Endodermal cell (in vitro differentiated cells): ENCODE measurements at places on chromosomes 7 and 10.
A peak's percentile ranks its signal among the peaks of the same experiment; 100 is the strongest.

GRCh38 chr7:28018446-28018845 is 162.1 kb downstream of the JAZF1 start:
- no peak for DNase-seq

DNA sequence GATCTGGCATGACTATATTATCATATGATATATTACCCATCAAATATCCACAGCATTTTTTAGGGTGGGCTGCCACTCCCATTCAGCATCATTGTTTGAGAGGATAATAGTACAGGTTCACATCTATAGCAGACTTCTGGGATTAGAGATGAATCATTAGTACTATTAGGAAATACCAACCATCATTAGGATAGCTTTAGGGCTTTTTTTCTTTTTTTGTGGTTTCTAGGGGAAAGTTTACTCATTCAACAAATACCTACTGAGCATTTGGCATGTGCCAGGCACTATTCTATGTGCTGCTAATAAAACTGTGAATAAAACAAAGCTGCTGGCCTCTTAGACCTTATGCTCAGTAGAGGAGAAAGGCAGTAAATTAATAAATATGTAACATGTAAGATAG is 40.6 kb downstream of the NHLRC2 start:
- DNase-seq = no peak

DNA sequence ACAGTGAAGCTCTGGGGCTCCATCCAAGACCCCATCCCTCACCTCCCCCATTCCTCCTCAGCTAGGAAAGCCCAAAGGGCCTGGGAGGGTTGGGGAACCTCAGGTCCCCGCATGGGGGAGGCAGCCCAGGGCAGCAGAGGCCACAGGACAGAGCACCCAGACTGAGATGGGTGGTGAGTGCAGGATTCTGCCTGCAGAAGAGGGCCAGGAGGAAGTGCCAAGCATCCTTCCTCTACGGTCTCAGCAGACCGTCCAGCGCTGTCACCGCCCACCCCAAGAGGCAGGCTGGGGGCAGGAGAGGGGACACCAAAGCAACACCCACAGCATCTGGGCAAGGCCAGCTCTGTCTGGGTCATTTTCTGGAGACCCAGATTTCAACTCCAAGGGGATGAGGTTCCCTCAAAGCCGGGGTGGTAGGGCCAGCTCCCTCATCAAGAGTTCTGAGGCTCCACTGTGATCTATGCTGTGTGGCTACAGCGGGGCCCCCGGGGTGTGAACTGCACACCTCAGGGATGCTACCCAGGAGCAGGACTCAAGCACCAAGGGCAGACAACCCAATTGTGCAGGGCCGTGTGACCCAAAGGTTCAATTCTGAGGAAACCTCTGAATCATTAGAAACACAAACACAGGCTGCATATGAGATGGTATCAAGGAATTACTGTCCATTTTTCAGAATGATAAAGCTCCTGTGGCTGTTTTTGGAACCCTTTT is 46.8 kb downstream of the CAMK2B start:
- peak; percentile 32 for DNase-seq

- DNase-seq = no peak
Observed at GRCh38 chr7:106357675-106358074, 72.9 kb upstream of the NAMPT start.

GRCh38 chr10:110704906-110705476 is 60.9 kb downstream of the RBM20 start:
- no peak for DNase-seq

- no peak for DNase-seq
Observed at GRCh38 chr10:130079614-130080460, 30.8 kb downstream of the C10orf143 start.

DNA sequence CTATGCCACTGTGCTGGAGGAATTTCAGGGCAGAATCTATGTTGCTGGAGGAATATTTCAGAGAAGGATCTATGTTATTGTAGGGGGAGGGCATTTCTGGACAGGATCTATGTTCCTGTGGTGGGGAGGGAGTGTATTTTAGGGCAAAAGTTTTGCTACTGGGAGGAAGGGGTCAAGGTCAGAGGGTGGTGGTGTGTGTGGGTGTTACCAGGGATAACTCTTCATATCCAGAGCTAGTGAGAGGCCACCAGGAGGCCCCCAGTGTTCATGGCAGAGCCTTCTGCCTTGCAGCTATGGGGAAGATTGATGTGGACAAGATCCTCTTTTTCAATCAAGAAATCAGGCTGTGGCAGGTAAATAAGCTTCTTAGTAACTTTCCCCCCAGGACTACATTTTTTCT is 2.0 kb upstream of the STRA8 start:
- no peak for DNase-seq

- peak; percentile 19 for DNase-seq
Observed at GRCh38 chr7:158323741-158324396, 263.8 kb downstream of the PTPRN2 start.

DNA sequence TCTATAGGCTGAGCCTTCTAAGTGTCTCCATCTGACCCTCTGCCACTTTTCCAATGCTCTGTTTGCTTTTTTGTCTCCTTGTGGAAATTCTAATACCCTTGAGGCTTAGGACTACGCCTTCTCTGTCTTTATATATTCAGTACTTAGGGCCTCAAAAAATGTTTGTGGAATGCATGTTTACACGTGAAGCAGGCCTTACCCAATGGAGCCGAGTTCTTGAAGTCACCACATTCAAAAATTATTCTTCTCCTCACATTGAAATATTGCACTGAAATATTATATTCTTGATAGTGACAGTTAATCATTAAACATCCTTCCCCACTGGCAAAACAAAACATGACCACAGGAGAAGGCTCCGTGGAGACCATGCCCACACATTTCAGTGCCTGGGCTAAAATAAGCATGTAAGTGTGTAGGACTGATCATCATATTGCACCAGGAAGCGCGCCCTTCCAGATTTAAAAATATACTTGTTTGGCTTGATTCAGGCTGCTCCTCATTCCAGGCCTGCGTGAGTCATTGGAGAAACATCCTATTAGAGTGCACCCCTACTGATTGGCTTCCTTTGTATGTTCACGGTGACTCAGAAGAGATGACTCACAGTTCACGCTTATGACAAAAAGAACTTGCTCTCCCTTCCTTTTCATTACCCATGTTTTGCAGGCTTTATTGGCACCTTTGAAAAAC is 307.4 kb upstream of the AOAH start:
- DNase-seq = peak; percentile 84

DNA sequence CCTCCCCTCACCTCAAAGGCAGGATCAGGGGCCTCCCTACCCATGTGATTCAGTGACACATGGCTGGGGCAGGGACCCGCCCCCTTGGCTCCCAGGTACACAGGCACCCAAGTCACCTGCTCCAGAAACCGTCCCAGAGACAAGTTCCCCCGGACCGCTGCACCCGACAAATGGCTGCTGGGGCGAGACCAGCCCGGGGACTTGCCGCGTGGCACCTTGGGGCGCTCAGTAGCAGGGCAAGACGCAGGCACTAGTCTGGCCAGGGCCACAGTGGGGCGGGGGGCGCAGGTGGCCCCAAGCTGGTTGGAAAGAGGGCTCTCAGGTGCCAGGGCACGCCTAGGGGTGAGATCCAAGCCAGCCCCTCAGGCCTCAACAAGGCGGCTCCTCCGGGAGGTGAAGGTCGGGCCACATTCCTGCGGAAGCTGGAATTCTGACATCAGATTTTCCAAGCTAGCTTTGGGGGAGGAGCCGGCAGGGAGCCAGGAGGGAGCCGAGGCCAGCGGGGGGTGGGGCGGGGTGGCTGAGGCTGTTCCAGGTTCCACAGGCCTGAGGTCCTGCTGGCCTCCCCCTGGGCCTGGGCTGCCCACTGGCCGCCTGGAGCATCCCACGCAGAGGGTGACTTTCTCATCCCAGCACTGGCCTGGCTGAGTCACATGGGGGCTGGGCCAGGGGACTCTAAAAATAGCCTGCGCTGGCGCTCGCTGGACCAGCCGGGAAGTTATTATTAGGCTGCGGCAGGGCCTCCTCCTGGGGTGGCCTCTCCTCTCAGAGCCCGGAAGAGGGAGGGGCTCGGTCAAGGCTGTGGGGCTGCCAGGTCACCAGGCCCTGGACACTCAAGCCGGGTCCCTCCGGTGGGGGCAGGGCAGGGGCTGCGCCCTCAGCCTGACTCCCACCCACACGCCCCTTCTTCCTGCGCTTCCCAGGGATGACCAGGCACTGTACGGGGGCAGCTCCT is 20.5 kb upstream of the INPP5A start:
- peak; percentile 92 for DNase-seq

GRCh38 chr7:135943134-135943879 is 33.9 kb downstream of the MTPN start:
- DNase-seq = no peak

GRCh38 chr10:119252470-119253151 is 45.2 kb downstream of the GRK5 start:
- no peak for DNase-seq

- peak; percentile 92 for DNase-seq
Observed at GRCh38 chr10:86599729-86600128, 54.6 kb upstream of the OPN4 start.

GRCh38 chr10:43078986-43079273 is 2.1 kb downstream of the RET start:
- peak; percentile 90 for DNase-seq

- DNase-seq = no peak
Observed at GRCh38 chr10:46091828-46092523, 45.9 kb upstream of the MSMB start.

DNA sequence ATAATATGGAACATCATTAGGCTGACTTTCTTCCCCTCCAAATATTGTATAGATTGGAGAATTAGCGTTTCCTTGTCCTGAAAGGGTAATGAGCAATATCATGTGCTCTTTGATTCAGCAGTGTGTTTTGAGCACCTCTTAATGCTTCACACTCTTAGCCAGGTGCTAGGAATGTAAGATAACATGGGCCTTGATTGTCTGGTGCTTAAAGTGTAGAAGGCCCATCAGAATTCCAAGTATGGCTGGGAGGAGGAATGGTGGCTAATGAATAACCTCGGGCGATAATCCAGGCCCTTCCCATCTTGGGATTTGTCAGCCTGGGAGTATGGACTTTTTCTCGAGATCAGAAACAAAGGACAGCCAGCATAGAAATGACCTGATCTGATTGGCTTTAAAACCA is 8.6 kb downstream of the TSPAN13 start:
- peak; percentile 73 for DNase-seq

DNA sequence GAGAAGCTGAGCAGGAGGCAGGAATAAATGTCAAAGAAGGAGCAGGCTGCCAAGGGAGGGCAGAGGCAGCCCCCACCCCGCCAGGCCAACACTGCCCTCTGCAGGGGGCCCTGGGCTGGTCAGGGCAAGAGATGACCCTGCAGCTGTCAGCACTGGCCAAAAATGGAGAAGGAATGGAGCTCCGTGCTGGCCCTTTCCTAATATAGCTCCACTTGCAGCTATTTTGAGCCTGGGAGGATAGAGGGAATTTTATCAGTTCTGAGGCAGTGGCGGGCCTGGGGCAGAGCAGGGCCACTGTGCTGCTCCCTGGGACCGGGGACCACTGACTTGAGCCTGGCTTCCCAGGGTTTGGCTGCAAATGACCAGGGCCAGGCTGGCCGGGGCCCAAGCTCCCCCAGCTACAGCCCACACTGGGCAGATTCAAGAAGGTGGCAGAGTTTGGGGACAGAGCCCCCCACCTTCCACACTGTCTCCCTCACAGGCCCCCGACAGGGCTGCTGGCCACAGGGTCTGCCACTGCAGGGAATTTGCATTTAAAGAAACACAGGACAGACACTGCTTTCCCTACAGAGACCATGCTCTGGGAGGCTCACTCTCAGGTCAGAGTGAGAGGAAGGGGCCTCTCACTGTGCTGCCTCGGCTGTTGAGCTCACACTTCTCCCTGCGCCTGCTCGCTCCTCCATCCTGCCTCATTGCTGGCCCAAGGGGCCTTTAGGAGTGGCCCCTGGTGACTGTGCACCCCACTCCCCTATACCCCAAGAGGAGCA is 16.2 kb downstream of the LDB3 start:
- DNase-seq = peak; percentile 89

DNA sequence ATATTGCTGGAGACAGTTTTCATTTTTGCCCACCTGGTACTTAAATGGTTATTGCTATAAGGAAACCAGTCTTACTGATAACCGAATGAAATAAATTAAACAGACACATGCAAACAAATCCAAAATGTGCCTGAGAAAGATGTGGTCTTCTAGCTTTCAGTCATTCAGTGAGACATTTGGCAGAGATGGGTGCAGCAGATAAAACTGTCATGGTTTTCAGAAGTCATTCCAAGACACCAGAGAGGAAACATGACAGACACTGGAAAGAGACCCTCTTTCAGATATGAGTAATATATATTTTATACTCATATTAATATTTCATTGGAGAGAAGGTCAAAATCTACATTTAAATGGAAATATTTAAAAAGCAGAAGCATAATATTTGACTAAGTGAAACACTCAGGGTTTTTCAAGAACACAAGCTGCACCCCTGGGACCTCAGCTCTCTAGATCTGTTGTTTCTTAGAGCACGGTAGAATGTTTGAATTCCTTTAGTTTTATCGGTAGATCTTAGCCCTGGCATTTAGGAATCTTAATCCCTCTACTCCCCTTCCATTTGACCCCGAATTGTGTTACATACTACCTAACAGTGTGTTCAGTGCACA is 246.1 kb downstream of the AUTS2 start:
- no peak for DNase-seq

GRCh38 chr7:108370616-108371015 is 85.6 kb downstream of the NRCAM start:
- no peak for DNase-seq

DNA sequence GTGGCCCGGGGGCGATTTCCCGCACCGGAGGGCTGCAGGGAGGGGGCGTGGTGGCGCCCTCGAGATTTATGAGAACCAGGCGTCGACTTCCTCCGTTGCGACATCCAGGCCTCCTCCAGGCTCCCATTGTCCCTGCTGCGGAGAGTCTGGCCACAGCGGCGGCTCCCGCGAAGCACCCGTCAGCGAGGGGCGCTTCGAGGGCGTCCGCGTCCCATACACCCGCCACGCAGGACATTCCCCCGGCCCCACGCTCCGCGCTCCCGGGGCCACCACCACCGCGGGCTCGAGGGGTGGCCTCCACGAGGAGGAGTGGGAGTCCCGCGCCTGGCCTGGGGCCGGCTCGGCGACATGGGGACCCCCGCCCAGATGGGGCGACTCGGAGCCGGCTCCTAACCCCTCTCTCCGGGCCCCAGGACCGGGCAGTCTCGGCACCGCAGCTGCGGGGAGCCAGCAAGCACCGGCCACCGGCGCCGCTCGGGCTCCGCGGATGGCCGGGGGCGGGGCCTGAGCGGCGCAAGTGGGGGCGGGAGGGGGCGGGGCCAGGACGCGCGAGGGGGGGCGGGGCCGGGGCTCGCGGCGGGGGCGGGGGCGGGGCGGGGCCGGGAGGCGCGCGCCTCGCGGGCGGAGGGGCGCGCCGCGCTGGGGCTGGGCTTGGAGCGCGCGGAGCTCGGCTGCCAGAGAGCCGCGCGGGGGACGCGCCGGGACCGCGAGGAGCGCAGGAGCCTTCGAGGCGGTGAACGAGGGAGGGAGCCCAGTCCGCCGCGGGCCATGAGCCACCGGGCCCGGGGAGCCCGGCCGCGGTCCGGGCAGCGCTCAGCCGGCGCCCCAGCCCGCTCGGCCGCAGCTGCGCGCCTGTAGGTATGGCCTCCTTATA is at the start of gene SH2B2:
Gene SH2B2, plus strand, starts transcription at position 632 of the 874 bp plus-strand sequence. CDS start 13,683 bp downstream, outside the sequence.
- DNase-seq = peak; percentile 86

DNA sequence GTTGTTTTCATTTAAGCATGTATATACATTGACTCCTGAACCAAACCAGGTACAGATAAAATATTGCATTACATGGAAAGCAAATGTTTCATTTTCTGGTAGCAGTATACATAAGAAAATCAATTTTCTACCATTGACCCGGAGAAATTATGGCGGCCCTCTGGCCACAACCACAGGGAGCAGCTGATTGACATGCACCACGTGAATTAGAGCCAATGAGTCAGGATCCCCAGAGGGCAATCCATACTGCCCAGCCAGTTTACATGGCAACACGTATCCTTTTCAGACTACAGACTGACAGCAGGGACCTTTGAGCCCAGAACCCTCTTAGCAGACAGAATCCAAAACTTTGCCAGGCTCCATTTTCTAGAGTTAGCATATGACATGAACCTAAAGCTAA is 272.2 kb upstream of the NEBL start:
- DNase-seq = no peak
